ENCODE measurements at places on chromosomes 6 and 20. TPM values are rescaled to one million over a fixed set of nuclear protein-coding genes. Genes with fewer than 3 reads are reported as not detected.

Gene TOX2
- total RNA-seq = 8.5 TPM

Gene CDH4
- 7.7 TPM for total RNA-seq

Gene NCOA5
- 23.8 TPM for total RNA-seq

Gene RGS17
- 8.5 TPM for total RNA-seq

Gene GLP1R
- not detected for total RNA-seq

Gene SLC17A3
- total RNA-seq = 0.86 TPM

Gene CHRNA4
- 0.27 TPM for total RNA-seq

Gene HLA-DQB2
- not detected for total RNA-seq

Gene NR2E1
- not detected for total RNA-seq

Gene POPDC3
- 27.8 TPM for total RNA-seq

Gene HLA-DQA1
- not detected for total RNA-seq

Gene BCKDHB
- total RNA-seq = 5.1 TPM

Gene CPNE5
- not detected for total RNA-seq

Gene SRXN1
- total RNA-seq = 237 TPM

Gene CYP39A1
- total RNA-seq = not detected

Gene FRK
- total RNA-seq = 2.4 TPM

Gene PRDM1
- total RNA-seq = 6.0 TPM

Gene FAM162B
- not detected for total RNA-seq

Gene NUS1
- 31.4 TPM for total RNA-seq

Gene ZBP1
- total RNA-seq = not detected

Gene TRIM31
- 1.4 TPM for total RNA-seq

Data from A549 treated with GW870086 at 1 μM for 4 hours (cell line).